ENCODE measurements at places on chromosomes 12 and 14.

DNA sequence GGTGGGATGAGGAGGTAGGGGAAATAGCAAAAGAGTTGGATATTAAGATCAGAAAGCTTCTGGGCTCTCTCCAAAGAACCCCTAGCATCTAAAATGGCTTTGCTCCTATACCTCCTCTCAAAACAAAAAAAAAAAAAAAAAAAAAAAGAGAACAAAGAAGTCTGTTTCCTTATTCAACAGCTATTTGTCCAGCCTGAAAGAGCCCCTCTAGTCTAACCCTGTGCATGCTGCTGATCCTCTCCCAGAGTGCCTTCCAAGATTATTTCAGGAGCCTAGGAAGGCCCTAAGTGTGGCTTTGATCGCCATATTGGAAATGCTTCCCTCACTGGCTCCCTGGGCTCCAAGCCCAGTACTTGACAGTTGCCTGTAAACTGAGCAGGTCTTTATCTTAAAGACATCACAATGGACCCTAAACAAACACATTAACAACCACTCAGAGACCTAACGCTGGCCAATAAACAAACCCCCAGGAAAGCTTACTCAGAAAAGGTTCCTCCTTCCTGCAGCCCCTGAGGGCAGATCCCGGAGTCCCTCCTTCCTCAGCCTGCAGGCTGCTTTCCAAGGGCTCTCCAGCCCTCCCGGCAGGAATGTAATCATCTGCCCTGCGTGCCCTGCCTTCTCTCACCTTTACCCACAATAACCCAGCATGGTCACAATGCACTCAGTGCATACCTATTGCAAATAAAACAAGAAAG, 17.4 kb upstream of the COL2A1 start:
- DNase-seq, result no peak

GRCh38 chr12:101902641-101903040, 25.3 kb downstream of the DRAM1 start:
- DNase-seq, result no peak

DNA sequence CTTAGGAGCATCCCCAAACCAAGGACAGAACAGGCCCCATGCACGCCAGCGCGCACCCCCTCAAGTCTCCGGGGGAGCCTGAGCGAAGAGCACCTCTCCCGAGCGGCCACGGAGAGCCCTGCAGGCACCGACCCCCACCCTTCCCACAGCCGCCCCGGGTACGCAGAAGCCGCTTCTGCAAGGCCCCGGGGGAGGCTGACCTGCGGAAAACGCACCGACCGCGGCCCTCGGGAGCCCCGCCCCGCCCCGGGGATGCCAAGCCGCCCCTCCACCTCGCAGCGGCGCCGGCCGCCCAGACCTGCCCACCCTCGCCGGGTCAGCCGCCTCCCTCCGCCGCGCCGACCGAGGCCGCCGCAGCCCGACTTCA, 385 bp downstream of the CAPRIN2 start:
- DNase-seq, result no peak

- no peak for DNase-seq
Measured at GRCh38 chr12:60308366-60308991, 712.6 kb downstream of the SLC16A7 start.

GRCh38 chr14:68623307-68623706, 169.6 kb downstream of the ZFP36L1 start:
- DNase-seq, result no peak

DNA sequence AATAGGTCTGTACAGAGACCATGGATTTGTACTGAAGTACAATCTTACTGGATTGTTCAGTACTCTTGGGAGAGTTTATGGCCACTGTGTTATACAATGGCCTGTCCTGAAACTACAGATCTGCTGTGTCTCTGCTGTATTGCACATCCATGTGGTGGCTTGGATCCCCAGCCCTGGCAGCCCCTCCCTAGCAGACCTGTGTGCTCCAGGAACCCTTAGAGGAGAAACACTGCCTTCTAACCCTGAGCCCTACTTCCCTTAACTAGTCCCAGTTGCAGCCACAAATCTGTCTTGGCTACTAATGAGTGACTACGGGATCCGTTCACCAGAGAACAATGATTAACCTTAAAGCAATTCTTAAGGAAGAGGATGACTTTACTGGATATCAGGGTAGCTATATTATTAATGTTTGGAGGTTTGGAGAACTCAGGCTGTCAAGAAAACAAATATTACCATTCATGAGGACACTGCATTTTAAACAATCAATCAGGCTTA, 27.7 kb downstream of the RNF34 start:
- DNase-seq, result no peak

DNA sequence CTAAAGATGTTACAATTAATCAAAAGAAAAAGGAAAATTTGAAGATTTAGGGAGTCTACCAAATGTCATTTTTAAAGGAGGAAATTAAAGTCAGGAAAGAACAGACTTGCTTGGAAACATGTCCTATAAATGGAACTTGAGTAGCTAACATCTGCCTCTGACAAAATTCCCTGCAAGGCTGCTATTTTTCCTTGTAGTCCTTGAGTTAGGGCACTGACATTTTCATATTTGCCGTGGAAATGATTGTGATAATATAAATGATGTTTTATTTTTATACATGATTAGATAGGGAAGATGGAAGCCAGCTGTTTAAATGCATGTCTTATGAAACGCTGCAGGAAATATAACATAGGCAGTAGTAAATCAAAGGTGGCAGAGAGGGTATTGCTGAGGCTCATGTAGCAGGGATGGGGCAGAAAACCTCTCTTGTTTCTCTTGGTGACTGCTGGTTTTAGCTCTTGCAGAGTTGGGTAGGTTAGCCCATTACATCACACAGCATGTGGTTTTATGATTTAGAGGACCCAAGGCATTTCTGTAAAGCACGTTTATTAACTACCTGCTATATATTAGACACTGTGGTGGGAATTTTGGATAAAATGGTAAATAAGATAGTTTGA, 21.7 kb downstream of the NUBPL start:
- no peak for DNase-seq

GRCh38 chr12:128969480-128970055, 116.3 kb downstream of the GLT1D1 start:
- peak; percentile 20 for DNase-seq

GRCh38 chr12:53495903-53496751, 3.1 kb downstream of the MAP3K12 start:
- DNase-seq, result peak; percentile 30

- DNase-seq, result no peak
Measured at GRCh38 chr12:46777587-46777986, 48.2 kb downstream of the SLC38A4 start.

GRCh38 chr14:70924521-70924920, 17.3 kb downstream of the PCNX1 start:
- no peak for DNase-seq

DNA sequence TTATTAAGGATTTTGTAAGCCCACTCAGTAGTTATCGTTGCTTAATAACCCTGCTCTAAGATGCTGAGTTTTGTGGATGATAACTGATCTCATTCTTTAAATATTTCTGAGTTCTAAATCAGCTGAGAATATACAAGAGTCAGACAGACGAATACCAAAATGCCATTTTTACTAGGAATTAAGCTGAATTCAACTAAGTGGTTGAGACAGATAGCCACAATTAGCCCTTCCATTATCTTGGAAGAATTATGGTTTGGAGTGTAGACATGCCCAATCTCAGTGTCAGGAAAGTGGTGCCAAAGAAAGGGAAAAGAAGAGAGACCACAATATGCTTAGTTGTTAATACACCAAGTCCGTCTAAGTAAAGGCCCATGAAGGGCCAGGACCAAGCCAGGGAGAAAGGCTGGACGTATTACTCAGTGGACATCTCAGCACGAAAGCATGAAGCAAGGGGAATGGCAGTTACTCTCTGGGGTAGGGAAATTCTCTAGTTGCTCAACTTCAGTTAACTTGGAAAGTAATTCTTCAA, 58.6 kb downstream of the KCNA5 start:
- no peak for DNase-seq

GRCh38 chr12:94614288-94614721, 36.1 kb downstream of the TMCC3 start:
- no peak for DNase-seq

GRCh38 chr12:21346542-21347205, 12.0 kb upstream of the SLCO1A2 start:
- DNase-seq, result no peak

DNA sequence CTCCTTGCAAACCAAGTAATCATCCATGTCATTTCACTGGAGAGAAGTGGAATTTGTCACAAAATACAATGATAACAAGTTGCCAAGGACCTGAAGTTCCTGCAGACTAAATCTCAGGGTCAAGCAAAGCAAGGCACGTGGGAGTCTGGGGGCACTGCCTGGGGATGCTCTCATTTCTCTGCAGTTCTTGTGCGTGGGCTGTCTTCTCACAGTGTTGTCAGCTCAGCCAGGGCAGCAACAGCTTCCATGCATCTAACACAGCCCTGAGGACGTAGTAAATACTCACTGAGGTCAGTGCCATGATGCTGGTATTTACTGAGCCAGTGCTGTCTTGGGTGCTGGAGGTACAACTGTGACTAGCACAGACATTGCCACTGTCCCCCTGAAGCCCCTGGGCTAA, 62.9 kb upstream of the CMKLR1 start:
- no peak for DNase-seq

GRCh38 chr14:74954232-74954946, 1.0 kb downstream of the PGF start:
- DNase-seq, result no peak
